Stimulated activated CD8-positive, alpha-beta memory T cell treated with anti-CD3 and anti-CD28 coated beads, Interleukin-15, amount 100 ng/mL, for 4 hours (primary cell): ENCODE measurements at places on chromosomes 7 and 10.

DNA sequence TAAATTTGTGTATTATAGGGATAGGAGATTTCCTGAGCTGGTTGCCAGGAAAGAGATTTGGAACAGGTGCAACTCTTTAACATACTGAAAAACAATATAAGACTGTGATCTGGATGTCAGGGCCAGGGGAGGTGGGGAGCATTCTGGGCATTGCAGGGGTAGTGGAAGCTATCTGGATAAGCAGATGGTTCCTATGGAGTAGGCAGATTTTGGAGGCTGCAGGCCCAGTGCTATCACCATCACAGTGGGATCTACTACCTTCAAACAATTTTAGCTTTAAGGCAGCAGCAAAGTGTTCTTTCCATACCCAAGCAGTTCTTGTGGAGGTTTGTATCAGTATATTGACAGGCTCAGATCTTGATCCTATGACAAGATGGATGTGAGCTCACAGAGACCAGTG lies 71.1 kb downstream of the ADAM22 start:
- DNase-seq, result no peak

DNA sequence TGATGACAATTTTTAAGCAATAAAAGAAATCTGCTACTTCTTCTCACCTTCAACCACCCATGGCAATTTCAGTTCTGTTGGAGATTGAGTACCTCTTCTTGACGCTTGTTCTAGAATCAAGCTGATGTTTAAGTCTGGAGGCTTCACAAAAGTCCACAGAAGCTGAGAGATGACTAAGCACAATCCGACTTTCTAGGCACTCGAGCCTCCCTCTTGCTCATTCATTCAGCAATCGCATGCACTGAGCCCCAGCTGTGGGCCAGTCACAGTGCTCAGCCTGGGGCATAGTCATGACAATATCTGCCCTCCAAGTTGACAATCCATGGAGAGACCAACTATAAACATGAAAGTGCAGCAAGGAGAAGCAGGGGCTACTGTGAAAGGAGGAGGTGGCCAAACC lies 103.2 kb downstream of the IPMK start:
- no peak for DNase-seq

DNA sequence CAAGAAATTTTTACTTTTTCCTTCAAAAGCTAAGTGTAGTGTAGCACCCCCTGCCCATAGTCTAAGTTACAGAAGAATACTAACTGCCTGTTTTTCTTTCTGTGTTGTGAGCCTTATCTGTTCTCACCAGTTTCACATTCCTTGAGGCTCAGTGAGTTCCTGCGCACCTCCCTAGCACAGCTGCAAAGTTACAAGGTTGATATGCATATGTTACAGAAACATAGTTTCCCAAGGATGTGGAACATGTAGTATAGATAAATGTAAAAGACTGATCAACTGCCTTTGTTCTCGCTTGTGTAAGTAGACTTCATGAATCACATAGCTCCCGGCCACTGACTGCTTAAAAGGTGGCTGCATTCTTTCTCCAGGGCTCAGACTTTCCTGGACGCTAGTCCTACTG lies 6.7 kb upstream of the ZNF33B start:
- no peak for DNase-seq

GRCh38 chr10:72081210-72081609 lies 7.1 kb downstream of the SPOCK2 start:
- DNase-seq, result no peak

GRCh38 chr7:125085084-125085483 lies 155.5 kb upstream of the POT1 start:
- no peak for DNase-seq

DNA sequence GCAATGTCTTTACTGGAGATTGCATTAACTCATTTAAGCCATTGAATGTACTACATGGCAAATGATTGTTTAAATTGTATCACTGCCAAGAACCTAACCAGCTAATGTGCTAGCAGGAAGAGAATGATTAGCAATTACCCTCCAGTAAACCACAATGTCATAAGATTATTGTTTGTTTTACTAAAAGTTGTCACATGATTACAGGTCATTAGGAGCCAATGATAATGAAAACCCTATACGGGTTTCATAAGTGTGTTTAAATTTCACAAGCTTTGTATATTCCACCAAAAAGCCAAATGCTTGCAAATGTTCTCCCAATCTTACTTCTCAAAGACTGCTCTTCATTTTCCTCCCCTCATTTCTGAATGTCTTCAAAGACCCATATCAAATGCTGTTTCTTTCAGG lies 76.5 kb upstream of the PPP1R3C start:
- DNase-seq, result no peak

DNA sequence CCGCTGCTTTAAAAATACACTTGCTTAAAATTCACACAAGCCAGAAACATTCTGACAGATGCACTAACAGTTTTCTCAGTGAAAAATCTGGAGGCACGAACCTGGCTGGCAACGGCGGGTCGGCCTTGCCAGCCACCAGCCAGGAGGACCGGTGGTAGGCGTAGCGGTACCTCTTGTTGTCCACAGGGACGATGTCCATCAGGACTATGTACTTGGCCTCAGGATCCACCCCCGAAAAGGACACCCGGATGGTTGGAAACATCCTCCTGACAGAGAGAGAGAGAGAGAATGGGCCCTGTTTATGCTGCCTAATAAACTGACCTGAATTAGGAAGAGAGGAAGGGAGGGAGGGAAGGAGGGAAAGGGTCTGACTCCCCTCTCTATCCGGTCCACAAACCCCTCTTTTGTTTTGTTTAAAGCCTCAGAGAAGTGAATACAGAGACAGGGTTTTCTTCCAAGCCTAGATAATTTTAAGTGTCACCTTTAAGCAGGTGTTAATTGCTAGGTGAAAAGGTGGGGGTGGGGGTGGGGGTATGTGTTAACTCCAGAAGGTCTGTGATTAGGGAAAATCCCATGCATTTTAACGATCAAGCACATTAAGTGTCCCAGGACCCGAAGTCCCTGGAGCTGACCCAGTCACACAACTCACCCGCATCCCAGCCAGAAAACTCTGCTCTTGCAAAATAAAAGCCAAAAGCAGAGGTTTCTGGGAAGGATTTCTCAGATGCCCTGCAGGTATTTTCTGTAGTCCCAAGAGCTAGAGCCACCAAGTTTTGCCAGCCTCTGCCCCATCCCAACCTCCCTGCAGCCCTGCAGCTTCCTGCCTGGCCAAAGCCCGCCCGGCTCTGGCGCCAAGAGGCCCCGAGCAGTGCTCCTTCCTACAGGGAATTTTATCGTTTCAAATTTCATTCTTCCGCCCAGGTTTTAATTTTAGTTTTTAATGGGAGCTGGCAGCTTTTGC lies 5.0 kb downstream of the TBX20 start:
- DNase-seq, result no peak

- DNase-seq, result no peak
Observed at GRCh38 chr7:85452674-85453073, 265.8 kb upstream of the SEMA3D start.

DNA sequence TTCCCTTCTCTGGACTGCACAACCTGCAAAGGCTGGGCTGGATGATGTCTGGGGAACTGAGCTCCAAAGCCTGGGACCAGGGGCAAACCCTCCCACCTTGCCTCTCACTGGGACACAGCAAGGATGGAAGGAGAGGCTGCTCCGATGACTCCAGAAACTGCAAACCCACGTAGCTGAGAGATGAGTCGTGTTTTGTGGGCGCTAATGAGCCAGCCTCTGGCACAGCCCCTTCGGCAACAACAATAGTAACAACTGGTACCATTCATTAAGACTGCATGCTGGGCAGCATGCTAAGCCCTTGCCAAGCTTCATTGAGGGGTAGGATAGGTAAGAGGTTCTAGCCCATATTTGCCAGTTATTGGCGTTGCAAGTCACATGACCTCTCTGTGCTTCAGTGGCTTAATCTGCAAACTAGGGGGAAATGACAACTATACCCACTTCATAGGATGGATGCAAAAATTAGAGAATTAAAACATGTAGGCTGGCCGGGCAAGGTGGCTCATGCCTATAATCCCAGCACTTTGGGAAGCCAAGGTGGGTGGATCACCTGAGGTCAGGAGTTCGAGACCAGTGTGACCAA lies 145.9 kb downstream of the SH3PXD2A start:
- no peak for DNase-seq

- DNase-seq, result no peak
Observed at GRCh38 chr10:100182281-100182680, 3.5 kb downstream of the ERLIN1 start.
